ENCODE measurements at places on chromosomes 3 and 15. TPM values are rescaled to one million over a fixed set of nuclear protein-coding genes. Genes with fewer than 3 reads are reported as not detected.
A peak's percentile ranks its signal among the peaks of the same experiment; 100 is the strongest.

The ISLR2 gene
- total RNA-seq = not detected

The ZFYVE19 gene
- 39.3 TPM for total RNA-seq

DNA sequence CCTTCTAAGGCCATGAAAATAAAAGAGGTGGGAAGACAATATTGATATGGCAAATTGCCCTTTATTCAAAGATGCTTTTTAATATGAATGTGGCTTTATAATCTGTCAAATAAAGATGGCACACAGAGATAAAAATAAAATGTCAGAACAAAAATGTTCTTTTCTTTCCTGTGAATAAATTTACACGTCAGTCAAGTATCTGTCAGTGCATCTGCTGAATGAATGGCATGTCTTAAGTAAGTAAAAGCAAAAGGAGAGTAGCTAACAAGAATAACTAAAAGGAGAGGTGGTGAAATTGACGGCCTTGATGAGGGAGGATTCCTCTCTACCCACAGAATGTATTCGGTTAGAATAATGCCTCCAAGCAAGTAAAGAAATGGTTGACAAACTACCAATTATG is 1021.7 kb upstream of the GBE1 start:
- DNase-seq = no peak

GRCh38 chr3:4233488-4233887 is 69.7 kb upstream of the SETMAR start:
- DNase-seq = no peak

- DNase-seq = no peak
Measured at GRCh38 chr3:173599673-173600072, 202.1 kb downstream of the NLGN1 start.

DNA sequence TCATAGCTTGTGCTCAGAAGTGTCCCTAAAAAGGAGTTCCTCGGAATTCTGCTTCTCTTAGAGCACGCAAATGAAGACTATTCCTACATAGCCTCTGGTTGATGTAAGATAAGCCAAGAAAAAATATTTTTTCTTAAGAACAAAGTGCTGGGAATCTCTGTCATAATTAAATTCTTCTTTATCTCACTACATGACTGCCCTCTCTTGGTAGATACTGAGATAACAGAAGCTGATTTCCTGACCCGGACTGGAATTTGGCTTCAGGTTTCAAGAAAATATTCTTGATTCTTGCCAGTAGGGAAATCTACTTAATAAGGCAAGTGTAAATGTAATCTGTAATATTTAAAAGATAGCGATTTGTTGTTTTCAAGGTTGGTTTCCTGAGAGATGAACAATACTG is 31.3 kb upstream of the SETMAR start:
- no peak for DNase-seq

GRCh38 chr3:150384296-150385212 is 23.5 kb upstream of the TSC22D2 start:
- DNase-seq = peak; percentile 40

DNA sequence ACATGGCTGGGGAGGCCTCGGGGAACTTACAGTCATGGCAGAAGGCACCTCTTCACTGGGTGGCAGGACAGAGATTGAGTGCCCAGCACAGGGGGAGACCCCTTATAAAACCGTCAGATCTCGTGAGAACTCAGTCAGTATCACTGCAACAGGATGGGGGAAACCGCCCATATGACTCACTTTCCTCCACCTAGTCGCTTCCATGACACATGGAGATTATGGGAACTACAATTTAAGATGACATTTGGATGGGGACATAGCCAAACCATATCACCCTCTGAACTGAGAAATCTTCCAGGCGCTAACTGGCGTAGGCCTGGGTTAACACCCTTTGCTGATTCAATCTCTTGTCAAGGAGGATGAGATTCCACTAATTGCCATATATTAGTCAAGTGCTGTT is 392.3 kb downstream of the FEZF2 start:
- no peak for DNase-seq
